ENCODE measurements at places on chromosomes 5 and 9. TPM values are rescaled to one million over a fixed set of nuclear protein-coding genes. Genes with fewer than 3 reads are reported as not detected.
A peak's percentile ranks its signal among the peaks of the same experiment; 100 is the strongest.

Gene ZDHHC11B
- total RNA-seq = 1.3 TPM

- H3K27me3 ChIP-seq = no peaks in the 10 kb centered on the region
- no peaks in the 10 kb centered on the region for H3K4me1 ChIP-seq
- no peak overlapping the region for H3K27ac ChIP-seq
- DNase-seq = no peak
These were observed 65.2 kb downstream of the USP20 start for GRCh38 chr9:129900263-129901027.

GRCh38 chr9:34651876-34652601 is at the start of gene IL11RA:
Gene IL11RA (plus strand): TSS chr9:34652185. CDS start chr9:34655218, 3,033 bp downstream.
- no peaks in the 10 kb centered on the region for H3K27me3 ChIP-seq
- H3K27ac ChIP-seq = peak within 1 kb of the TSS; percentile 18
- peak; percentile 97 for DNase-seq
- peak within 1 kb of the TSS; percentile 14 for H3K4me3 ChIP-seq
- peaks cover 40% of the 10 kb centered on the region for H3K4me1 ChIP-seq

GRCh38 chr9:114058688-114059046 is 19.4 kb downstream of the AMBP start:
- no peak overlapping the region for H3K4me3 ChIP-seq
- peaks cover 35% of the 10 kb centered on the region for H3K36me3 ChIP-seq
- DNase-seq = no peak
- no peaks in the 10 kb centered on the region for H3K4me1 ChIP-seq

DNA sequence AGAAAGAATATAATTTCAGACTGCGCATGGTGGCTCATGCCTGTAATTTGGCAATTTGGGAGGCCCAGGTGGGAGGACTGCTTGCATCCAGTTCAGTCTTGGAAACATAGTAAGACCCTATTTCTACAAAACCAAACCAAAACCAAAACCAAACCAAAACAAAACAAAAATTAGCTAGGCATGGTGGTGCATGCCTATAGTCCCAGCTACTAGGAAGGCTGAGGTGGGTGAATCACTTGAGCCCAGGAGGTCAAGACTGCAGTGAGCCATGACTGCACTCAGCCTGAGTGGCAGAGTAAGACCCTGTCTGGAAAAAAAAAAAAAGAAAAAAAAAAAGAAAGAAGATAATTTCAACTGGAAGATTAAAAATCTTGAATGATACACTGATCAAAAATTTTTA is 137.0 kb upstream of the ACOT12 start:
- no peak overlapping the region for H3K27ac ChIP-seq
- DNase-seq = no peak
- H3K27me3 ChIP-seq = no peaks in the 10 kb centered on the region
- no peaks in the 10 kb centered on the region for H3K36me3 ChIP-seq
- H3K4me1 ChIP-seq = no peaks in the 10 kb centered on the region

Data from right lobe of liver (tissue), 6 donors.